ENCODE measurements at places on chromosomes 4 and X.

GRCh38 chr4:83340692-83341343 is 6.2 kb upstream of the HPSE start:
- DNase-seq = no peak

DNA sequence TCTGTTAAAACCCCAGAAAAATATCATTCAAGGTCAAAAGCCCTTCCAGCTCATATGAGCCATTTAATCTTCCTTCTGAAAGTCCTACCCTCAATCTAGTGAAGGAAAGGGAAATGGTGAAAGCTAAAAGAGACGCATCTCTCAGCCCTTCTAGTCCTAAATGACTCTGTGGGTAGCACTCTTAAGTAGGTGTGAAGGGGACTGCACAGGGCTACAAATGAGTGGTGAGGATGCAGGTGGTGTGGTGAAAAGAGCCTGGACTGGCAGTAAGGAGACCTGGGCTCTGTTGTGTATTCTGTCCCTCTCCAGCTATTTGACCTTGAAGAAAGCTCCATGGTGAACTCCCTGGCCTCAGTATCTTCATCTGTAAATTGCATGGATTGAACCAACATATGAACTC is 671.8 kb upstream of the DIPK2B start:
- no peak for DNase-seq

DNA sequence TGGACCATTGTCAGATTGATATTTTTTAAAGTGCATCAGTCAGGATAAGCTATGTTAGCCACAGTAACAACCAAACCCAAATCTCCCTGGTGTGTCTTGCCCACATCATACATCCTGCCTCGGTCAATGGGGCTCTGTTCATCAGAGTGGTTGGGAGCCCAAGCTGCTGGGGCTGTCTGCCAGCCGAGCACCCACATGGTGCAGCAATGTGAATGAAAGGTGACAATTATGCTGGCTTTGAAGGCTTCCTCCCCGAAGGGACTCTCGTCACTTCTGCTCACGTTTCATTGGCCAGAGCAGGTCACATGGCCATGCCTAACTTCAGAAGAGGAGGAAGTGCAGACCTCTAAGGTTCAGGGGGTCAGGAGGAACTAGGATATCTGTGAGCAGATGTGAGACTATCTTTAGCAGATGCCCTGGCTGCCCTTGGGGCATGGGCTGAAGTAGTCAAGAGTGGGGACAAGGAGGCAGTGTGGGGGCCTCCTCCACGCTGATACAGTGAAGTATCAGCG is 1.3 kb upstream of the JAKMIP1 start:
- no peak for DNase-seq

DNA sequence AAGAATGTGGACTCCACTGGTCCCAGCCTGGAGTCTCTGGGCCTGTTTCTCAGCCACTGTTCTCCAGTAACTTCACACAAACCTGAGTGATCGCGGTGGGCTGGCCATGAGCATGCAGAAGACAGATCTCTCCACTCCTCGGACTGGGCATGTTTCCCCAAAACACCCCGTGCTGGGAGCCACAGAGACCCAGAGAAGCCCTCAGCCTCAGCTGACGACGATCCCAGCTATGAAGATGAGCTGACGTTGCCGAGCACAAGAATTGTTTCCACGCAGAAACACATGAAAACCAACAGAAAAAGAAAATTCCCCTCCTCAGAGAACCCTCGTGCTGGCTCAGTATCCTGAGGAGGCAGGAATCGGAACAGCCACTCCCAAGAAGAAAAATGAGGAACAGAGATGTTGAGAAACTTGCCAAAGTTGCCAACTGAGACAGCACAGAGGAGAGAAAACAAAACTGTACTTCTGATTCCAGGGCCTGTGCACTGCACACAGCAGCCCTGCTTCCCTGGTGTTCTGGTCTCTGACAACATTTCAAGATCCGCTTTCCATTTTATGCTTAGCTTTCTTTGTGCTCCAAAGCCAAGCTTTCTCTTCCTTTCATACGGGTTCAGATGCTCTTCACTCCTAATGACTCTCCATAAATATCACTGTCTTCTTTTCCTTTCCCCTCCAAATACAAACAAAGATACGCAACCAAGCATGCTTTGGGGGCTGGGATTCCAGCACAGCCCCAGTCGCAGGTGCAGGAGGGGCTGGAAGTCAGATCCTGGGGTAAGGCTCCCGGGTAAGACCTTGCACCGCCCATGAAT is 81.4 kb downstream of the IRF2 start:
- DNase-seq = no peak

Measured in GM19239 (cell line).